Activated effector memory CD4-positive, alpha-beta T cell treated with anti-CD3 and anti-CD28 coated beads, Interleukin-2, amount 50 U/mL, for 16 hours (primary cell): ENCODE measurements at places on chromosomes 6 and 20.

- no peak for DNase-seq
These were observed 194.2 kb downstream of the PRL start for GRCh38 chr6:22102671-22103070.

- DNase-seq, result no peak
These were observed 1.7 kb downstream of the TNXB start for GRCh38 chr6:32107406-32107805.

GRCh38 chr6:154977588-154977987 is 17.5 kb upstream of the TIAM2 start:
- no peak for DNase-seq

- DNase-seq, result no peak
These were observed 220.5 kb upstream of the PMEPA1 start for GRCh38 chr20:57930351-57930750.

- DNase-seq, result no peak
These were observed 7.8 kb downstream of the KCNG1 start for GRCh38 chr20:51014797-51015722.

- DNase-seq, result no peak
These were observed 40.8 kb downstream of the NT5E start for GRCh38 chr6:85490516-85491248.

DNA sequence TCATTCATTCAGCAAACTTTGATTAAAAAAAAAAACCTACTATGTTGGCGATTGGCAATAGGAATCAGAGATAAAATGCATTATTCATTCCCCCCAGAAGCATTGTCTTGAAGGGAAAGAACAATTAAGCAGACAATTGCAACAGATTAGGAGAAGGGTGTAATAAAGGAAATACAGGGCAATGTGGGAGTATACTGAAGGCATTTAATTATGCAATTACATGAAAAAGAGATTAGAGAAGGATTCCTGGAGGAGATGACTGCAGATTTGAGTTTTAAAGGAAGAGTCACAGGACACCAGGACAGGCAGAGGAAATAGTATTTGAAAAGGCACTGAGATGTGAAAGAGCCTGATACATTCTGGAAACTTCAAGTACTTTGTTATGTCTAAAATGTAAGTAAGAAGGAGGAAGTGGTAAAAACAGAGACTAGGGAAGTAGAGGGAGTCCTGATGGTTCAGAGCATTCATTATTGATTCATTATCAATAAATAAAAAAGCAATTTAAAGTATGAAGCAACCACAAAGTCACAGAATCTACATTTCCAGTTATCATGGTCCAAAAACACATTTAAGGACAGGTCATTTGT is 43.7 kb downstream of the THEMIS start:
- DNase-seq, result no peak

DNA sequence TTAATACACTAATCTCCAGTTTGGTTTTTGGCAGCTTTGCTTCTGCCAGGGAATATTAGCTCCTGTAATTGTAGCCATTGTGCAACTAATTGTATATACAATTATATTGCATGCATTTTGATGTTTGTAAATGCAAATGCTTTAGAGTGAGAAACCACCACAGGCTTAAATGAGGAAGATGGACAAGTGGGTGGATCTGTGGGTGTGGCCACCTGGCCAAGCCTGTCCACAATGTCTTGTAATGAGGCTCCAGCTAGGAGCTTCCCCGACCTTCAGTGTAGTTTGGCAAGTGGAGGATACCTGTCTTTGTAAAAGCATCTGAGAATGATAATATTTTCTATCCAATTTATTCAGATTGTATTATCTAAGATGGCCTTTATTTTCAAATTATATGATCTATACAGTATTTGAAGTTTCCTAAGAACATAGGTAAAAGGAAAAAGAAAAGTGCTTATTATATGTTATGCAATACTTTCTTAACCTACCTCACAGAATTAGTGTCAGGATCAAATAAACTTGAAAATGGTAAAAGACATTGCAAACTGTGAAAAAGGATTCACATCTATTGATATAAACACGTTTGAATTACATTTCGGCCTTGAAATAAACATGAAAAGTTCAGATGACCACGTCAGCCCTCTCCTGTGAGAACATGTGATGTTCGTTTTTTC is 49.3 kb upstream of the ARID1B start:
- no peak for DNase-seq

DNA sequence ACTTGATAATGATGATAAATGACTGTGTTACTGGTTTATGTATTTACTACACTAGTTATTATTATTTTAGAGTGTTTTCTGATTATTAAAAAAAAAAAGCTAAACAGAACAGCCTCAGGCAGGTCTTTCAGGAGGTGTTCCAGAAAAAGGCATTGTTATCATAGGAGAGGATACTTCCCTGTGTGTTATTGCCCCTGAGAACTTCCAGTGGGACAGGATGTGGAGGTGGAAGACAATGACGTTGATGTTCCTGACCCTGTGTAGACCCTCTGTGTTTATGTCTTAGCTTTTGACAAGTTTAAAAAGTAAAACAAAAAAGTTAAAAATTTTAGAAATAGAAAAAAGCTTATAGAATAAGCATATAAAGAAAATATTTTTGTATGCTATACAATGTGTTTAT is 49.1 kb downstream of the NCOA7 start:
- DNase-seq, result no peak

DNA sequence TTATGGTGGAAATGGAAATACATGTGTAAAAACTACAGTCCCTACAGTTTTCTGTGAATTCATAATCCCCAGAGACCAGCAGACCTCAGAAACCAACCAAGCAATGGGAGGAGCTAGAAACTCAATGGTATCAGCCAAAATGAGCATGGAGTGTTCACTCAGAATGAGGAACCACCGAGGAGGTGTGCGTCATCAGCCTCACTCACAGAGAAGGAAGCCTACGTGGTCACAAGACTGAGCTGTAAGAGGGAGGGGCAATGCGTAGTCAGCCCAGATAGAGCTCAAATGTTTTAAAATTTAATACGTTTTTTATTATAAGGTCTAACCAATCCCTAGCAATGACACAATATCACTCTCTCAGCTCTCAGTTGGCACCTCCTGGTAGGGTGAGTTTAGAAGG is 17.4 kb downstream of the MYLK4 start:
- DNase-seq, result no peak

GRCh38 chr6:13653296-13653695 is 38.2 kb downstream of the NOL7 start:
- no peak for DNase-seq

DNA sequence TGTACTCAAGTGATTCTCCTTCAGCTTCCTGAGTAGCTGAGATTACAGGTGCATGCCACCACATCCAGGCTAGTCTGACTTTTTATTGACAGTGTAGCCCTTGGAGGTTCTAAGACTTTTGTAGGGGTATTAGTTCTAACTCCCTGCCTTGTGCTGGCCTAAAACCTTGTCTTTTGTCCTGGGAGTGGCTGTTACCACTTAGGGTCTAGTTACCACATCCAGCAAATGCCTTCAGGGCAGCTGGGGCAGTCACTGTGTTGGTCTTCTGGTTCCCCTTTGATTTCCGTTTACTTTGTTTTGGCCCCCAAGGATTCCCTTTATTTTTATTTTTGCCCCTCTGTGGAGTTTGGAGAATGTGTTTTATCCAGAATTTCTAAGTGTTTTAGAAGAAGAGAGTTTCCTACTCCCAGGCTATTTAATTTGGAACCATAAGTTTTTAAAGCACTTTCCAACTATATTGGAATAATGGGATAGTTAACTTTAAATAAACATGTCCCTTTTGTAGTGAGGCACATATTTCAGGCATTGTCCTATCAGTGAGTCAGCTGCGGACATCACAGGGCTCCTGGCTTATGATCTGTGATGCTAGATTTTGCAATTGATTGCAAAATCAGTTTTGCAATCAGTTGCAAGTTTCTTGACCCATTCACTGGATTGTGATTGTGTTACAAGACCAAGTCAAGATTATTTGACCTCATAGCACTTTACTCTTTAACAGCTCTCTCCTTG is 25.0 kb downstream of the IL22RA2 start:
- DNase-seq, result no peak
